ENCODE measurements at places on chromosomes 6 and 20. TPM values are rescaled to one million over a fixed set of nuclear protein-coding genes. Genes with fewer than 3 reads are reported as not detected.

DNA sequence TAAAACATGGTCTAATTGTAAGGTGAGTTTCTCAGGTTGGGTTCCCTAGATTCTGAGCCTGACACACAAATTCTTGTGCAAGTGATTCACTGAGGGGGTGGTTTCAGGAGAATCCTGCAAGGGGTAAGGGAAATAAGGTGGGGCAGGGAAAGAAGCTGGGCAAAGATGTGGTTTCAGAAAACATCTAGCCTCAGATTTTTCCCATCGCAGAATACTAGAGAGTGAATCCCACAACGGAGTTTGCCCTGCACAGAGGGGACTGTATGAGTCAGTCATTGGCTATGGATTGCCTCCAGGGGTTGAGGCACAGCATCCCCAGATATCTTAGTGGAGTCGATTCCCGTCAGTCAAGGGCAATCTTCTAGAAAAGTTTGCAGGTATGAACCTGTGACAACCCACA is 65.2 kb downstream of the PRL start:
- DNase-seq, result no peak

- no peak for DNase-seq
Measured at GRCh38 chr6:153084393-153084792, 46.7 kb downstream of the RGS17 start.

Gene COL12A1
- not detected for total RNA-seq

Gene MARCKS
- 0.07 TPM for total RNA-seq

GRCh38 chr6:87702589-87702945 is 534 bp upstream of the AKIRIN2 start:
- no peak for DNase-seq

- no peak for DNase-seq
Measured at GRCh38 chr6:157789297-157789696, 33.7 kb upstream of the SNX9 start.

All from activated CD4-positive, alpha-beta memory T cell treated with anti-CD3 and anti-CD28 coated beads for 36 hours (primary cell).